ENCODE measurements at places on chromosomes 12 and 14.
A peak's percentile ranks its signal among the peaks of the same experiment; 100 is the strongest.

- DNase-seq = no peak
These were observed 53.8 kb downstream of the VWF start for GRCh38 chr12:6070472-6071257.

- no peak for DNase-seq
These were observed 200.4 kb downstream of the PTPRO start for GRCh38 chr12:15522574-15523187.

DNA sequence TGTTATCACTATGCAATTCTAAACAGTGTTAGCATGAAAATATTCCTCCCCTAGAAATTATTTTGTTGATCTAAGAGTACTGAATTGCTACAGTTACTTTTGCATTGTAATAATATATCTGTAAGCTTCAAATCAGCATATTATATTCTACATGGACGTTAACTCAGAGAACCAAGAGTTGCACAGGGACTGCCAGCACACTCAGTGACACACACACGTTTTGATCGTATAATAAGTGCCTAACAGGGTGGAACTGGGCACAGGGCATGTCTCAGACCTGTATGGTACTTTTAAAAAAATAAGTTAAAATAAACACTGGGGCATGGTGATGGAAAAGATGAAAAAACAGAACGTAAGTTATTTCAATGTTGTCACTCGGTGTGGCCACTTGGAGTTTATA lies 451.6 kb downstream of the RGS6 start:
- no peak for DNase-seq

DNA sequence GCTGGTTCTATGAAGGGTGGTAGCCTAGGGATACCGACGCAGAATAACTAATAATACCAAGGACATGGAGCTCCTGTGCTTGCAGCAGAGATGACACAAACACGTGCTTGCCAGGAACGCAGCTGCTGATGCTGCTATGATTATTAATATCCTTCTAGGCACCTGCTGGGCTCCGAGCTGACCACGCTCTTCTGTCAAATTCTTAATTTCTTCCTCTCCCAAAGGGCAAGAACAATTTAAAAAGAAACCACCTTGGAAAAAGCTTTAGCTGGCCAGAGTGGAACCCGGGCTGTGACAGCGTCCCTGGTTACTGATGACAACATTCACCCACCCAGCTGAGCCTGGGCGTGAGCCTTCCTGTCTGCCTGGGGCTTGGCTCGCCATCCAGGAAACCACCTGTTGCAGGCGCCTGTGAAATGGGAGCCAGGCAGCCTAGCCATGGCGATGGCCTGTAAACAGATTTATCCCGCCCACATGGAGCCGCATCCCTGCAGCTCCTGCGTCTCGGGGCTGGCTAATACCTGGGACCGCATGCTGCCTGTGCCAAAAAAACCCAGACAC lies 28.8 kb downstream of the CLMN start:
- no peak for DNase-seq

DNA sequence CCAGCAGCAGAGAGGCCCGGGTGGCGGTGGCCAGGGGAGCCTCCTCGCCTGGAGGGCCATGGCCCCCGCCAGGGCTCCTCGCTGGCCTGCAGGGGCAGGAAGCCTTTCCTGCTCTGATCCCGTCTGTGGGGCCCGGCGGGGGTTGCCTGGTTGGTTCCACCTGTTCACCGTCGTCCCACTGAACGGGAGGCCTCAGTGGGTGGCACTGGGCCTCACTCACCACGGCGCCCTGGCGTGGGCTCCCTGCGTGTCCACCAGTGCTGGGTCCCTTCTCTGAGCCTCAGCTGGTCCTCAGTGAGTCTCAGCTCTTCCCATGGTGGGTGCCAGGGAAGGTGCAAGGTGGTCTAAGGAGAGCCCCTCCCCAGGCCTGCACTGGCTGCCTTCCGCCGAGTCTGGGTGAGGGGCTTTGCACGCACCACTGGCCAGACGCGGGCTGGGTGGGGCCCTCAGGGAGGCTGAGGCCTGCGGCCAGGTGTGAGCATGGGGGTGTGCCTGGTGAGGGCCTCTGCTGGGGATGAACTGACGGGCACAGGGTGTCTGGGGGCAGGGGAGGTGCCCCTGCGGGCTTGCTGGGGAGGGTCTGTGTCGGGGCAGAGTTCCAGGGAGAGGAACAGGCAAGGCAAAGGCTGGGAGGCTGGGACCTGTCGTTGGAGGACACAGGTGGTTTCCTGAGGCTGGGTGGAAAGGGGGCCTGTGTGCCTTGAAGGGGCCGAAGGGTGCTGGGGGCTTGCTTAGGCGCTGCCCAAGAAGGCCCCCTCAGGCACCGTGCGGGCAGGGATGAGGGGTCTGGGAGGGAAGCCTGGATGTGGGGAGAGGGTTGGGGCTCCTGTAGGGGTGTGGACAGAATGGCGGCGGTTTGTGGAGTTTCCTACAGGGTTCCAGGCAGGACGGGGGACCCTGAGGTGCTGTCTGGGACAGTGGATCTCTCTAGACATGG lies 339.8 kb downstream of the TMEM121 start:
- DNase-seq = no peak

DNA sequence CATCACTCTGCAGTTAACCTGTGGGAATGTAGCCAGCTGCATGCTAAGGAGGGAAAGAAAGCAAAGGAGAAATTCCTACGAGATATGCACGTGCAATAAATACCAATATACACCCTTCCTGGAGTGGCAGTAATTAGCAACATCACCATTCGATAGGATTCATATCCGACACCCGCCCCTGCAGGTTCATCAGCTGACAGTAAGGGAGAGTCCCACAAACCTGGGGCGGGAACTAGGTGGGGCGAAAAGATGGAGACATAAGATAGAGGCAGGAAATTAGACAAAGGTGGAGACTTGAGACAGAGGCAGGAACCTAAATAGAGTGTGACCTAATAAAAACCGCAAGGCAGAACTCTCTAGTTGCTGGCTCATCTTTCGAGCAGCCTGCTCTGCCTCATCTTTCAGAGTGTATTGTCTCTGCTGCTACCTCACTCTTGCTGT lies 51.6 kb downstream of the PLEKHG3 start:
- no peak for DNase-seq

- DNase-seq = no peak
These were observed 97.7 kb downstream of the MYF5 start for GRCh38 chr12:80814453-80814852.

DNA sequence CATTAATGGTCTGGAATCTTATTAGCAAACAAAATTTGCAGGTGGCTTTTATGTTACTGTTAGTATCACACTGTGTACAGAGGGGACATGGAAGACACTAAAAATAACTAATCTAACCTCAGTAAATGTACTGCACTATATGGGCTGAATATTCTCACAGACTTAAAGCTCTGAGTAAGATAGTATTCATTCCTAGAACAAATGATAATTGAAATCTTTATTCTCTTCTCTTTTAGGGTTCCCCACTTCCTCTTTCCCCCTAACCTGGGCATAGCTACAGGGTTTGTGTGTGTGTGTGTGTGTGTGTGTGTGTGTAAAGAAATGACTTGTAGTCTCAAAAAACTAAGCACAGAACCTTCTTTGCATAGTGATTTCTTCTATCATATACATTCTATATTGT lies 21.4 kb upstream of the HECTD1 start:
- no peak for DNase-seq

DNA sequence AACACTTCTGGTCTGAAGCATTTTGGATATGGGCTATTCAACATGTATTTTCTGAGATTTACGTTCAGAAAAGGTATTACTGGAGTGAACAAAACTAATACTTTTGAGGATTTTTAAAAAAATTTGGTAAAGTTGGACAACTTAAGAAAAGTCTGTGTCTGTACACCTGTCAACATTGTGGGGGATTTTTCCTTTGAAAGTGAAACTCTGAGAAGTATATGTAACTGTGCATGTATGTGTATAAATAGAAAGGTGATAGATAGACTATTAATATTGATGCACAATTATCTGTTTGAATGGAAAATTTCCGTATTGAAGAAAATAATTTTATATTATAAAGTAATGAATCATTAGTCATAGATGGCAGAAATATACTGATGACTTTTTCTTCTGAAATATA lies 312.8 kb upstream of the MDGA2 start:
- DNase-seq = no peak

GRCh38 chr12:106429636-106430035 lies 72.1 kb downstream of the POLR3B start:
- DNase-seq = no peak

DNA sequence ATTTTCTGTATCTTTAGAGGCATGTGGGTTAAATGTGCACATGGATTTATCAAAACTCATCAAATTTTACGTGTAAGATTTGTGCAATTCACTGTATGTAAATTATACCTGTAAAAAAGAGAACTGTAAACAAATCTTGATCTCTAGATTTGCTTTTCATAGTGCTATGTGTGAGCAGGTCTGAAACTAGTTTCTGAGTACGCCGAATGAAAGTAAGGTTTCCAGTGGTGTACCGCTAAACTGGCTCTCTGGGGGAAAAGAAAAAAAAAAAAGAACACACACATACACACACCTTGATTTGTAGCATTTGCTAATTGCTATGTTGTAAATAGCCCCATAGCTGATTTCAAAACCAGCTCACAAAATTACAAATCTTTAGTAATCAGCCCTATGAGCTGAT lies 8.6 kb upstream of the SLC41A2 start:
- DNase-seq = no peak

DNA sequence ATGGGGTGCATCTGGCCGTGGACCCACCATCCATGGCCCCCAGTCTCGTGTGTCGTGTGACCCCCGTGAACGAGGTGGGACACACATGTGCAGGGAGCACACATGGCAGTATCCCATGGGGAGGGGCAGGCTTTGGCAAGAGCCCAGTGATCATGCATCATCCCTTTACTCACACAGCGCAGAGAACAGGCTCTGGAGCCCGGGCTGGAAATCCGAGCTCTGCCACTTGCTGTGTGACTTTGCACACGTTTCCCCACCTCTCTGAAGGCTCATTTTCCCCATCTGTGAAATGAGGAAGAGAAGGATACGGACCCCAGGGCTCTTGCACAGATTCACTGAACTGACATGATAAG lies 119.9 kb downstream of the PHETA1 start:
- no peak for DNase-seq

DNA sequence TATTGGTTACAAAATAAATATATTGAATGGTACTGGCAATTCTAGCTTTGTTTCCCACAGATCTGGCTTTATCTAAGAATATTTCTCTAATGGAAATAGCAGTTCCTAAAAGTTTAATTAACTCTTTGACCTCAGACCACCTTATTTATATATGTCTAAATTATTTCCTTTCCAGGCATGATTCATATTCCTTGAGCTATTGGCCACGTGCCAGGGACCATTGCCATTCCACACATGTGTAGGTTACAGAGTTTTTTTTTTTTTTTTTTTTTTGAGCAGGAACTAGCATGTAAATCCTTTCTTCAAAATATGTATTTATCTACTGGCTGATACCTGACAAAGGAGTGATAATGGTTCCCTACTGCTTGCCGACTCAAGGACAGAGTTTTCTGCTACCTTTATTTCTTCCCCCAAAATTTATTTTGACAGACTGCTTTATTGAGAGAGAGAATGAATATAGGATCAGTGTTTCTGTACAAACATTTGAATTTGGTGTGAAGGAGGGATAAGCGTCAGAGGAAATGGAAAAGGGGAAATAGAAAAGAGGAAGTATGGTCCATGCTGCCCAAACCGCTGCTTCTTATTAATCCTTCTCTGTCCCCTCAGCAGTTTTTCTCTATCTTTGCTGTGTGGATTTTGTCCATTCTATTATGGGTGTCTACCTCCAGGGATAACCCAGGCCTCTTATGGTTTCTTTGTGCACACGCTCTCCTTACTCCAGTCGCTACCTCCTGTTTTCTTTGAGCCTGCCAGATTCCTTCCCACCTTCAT lies 36.4 kb downstream of the PDE3A start:
- no peak for DNase-seq

DNA sequence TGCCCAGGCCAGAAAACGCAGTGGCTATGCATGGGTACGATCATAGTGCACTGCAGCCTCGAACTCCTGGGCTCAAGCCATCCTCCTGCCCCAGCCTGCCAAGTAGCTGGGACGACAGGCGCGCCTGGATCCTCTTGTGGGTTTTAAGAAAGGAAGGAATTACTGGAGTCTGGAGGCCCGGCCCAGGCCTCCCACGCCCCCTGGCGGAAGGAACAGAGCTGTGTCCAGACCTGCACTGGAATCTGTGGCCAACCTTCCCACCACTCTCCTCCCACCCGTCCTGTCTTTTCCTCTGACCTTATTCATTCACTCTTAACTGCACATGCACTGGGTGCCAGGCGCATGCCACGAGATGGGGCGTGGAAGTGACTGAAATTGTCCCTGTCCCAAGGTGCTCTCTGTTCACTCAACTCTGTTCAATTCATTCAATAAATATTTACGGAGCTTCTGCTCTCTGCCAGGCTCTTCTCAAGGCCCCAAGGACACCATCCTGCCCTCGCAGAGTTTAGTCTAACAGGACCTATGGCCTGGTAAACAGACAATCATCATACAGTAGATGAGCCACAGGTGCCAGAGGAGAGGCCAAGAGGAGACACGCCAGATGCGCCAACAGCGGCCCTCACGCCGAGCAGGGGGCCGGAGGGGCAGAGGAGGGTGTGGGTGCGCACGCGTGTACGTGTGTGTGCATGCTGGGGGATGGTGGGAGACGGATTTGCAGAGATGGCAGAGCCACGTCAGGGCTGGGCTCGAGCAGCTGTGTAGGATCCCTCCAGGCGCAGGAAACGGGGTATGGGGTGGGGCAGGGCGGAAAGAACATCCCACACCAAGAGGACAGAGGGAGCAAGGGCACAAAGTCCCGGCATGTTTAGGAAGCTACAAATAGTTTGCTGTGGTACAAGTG lies 13.7 kb upstream of the TMEM106C start:
- DNase-seq = peak; percentile 66

DNA sequence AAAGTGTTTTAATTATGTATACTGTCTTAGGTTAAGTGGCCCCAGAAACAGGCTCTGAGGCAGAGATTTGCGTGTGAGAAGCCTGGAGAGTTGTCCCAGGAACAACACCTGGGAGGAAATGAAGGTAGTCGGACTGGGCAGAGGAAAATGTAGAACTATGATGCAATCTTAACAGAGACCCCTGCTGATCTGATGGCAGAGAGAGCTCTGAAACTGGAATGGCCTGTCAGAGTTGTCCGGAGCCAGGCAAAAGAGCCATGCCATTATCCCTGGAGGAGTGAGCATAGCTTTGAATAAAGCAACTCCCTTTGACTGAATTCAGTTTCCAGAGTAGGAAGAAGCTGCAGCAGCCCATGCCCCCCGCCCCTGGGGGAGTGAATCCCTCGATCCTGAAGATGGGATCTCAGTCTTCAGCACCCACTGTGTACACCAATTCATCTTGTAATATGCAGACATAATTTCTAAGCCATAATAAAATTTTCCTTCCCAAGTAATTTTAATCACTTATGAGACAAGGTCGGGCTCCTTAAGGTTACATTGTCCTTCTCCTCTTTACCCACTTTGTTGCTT lies 264.8 kb downstream of the PDZRN4 start:
- no peak for DNase-seq

GRCh38 chr14:52944254-52944653 lies 6.6 kb downstream of the FERMT2 start:
- DNase-seq = no peak

DNA sequence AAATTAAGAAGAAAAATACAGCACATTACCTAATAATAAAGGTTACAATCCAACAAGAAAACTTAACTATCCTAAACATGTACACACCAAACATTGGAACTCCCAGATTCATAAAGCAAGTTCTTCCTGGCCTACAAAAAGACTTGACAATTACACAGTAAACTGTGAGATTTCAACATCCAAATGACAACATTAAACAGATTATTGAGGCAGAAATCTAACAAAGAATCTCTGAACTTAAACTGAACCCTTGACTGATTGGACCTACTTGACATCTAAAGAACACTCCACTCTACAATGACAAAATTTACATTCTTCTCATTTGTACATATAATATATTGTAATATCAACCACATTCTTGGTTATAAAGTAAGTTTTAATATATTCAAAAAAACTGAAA lies 1341.3 kb downstream of the LRFN5 start:
- DNase-seq = no peak

Measured in liver (tissue), 10 donors.